ENCODE measurements at places on chromosomes 13 and 19.

GRCh38 chr19:49862391-49863253 lies 4.8 kb downstream of the PNKP start:
- DNase-seq: no peak

DNA sequence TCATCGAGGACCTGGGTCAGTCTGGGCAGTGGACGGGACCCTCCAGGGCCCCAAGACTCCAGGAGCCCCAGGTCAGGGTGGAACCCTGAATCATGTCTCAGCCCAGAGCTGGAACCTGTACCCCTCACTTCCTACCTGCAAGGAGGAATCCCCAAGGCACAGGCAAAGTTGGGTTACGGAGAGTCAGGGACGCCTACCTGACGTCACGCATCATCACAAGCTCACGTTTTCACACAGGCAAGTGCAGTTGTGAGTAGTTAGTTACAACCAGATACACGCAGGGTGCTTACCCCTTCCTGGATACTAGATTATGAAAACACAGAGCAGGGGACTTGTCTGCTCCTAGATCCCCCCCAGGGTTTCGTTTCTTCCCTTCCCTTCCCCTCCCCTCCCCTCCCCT lies 1.9 kb downstream of the RETN start:
- no peak for DNase-seq

DNA sequence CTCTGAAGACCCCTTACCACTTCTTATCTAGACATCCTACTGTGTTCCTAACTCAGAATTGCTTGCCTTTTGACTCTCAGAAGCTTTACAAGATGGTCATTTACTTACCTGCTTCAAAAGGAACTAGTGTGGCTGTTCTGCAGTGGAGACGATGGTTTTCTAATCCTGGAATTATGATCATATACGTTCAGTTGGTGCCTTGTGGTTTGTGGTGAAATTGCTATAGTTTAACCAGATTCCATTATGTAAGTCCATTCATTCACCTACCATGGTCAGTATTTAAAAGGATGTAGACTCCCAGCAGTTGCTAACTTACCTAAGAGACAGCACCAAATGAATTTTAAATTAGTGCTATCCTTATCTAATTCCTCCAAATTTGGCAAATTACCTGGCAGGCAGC lies 210.9 kb downstream of the SHISA2 start:
- no peak for DNase-seq

DNA sequence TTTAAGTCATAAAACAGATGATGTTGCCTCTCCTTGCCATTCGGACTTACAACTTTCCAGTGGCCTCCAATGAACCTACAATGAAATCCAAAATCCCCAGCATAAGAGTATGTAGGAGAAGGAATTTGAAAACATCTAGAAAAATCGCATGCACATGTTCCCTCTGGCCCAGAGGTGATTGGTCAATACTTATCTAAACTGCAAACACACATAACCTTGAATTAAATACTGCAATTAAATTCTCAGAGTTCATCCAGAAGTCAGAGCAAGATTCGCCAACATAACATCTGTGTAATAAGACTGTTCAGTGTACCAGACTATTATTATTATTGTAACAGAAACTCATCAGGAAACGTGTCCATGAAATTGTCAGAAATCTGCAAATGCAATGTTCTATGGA lies 82.2 kb upstream of the USP29 start:
- DNase-seq: no peak

DNA sequence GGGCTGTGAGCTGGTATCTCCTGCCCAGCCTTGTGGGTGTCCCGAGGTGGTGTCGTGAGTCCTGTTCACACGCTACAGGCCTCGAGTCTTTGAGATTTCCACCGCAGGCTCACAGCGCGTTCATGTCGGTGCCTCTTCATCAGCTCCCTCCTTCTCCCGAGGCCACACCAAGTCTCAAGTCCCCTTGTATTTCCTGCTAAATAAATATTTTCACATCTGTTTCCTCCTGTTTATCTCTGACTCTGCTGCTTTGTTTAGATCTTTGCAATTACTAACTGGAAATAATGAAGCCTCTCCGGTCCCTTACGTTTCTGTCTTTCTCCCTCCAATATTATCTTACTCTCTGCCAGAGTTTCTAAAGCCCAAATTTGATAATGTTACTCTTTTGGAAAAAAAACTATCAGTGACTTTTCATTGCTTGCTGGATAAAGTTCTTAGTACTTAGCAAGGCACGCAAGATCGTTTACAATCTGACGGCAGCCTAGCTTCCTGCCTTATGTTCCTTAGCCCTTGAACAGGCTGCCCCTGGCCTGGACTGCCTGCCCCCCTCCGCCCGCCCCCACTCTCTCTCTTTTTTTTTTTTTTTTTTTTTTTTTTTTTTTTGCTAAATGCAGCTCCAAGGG lies 130.5 kb upstream of the RNF113B start:
- DNase-seq: no peak

DNA sequence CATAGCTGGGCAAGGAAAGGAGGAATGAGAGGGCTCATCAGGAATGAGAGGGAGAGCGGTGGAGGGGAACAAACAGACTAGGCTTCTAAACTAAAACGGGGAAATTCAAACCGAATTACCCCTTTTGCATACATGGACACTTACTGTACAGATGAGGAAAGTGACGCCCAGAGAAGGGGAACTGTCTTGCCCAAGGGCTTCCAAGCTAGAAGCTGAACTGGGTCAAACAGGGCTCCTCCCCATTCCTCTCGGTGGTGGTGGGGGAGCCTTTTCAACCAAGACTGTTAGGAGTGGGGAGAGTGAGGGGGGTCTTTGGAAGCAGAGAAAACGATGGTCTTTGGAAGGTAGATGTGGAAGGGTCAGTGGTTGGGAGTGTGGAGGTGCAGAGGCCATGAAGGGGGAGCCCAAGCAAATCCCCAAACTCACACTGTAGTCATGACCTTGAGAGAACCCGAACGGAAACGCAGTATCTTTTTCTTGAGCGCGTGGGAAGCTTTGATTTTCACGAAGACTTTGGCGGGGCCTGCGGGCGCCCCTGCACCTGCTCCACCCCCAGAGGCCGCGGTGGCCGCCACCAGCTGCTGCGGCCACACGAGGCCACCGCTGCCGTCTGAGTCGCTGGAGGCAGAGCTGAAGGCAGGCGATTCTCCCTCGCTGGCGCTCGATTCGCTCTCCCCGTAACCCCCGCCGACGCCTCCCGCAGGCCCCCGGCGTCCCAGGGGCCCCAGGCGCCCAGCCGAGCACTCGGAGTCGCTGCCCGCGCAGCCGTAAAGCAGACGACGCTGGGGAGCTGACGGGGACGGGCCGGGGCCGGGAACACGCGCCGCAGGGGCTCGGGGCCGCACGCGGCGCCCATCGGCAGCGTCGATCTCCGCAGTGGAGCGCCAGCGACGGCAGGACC lies 12.3 kb upstream of the GNG8 start:
- no peak for DNase-seq

DNA sequence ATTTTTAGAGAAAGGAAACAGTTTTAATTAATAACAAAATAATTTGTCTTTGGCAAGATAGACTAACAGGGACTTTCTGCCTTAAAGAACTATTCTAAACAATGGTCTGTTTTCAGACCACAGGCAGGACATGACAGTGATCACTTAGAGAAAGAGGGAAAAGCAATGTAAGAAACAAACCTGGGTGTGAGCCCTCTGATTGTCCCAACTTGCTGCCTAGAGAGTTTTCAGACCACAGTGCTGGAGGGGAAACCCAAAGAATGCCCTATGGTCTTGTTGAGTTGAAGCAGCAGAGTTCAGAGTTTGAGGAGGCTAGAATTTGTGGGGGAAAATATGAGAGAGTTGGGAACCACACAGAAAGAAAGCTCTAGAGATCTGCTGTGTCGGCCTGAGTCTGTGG lies 38.1 kb downstream of the DGKH start:
- no peak for DNase-seq

GRCh38 chr19:51766461-51766860 lies 5.5 kb downstream of the FPR2 start:
- no peak for DNase-seq

DNA sequence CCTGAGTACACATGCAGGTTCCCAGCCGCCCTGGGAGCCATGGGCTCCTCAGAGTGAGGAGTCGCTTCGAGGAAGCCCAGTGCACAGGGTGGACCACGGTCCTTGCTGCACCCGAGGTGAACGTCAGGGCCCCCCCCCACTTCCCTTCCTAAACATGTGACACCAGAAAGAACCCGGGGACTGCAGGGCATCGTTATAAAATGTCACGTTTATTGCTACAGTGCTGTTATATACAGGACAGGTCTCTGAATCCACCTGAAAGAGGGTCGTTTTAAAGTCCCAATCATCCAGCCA lies 3.8 kb upstream of the UQCR11 start:
- no peak for DNase-seq

- no peak for DNase-seq
Observed at GRCh38 chr19:10419646-10420443, 493 bp upstream of the PDE4A start.

DNA sequence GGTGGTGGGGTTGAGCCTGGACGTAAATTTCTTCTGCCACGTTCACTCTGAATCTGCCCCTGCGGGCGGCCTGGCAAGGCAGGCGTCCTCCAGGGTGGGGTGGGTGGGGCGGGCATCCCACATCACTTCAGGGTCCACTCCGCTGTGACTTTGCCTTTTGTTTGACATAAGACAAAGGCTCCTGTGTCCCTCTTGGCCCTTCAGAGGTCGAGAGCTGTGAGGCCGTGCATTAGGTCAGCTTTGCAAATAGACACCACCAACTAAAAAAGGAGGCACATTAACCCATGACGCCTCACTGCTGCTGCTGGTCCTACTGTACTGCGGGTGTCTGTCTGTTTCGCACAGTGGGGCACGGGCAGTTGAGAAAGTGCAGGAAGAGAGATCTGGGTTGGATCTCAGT lies 10.5 kb upstream of the ZNF536 start:
- no peak for DNase-seq

- peak; percentile 78 for DNase-seq
Observed at GRCh38 chr13:28557725-28558520, 63.0 kb upstream of the FLT1 start.

- DNase-seq: no peak
Observed at GRCh38 chr13:37968555-37968954, 99.0 kb upstream of the TRPC4 start.

DNA sequence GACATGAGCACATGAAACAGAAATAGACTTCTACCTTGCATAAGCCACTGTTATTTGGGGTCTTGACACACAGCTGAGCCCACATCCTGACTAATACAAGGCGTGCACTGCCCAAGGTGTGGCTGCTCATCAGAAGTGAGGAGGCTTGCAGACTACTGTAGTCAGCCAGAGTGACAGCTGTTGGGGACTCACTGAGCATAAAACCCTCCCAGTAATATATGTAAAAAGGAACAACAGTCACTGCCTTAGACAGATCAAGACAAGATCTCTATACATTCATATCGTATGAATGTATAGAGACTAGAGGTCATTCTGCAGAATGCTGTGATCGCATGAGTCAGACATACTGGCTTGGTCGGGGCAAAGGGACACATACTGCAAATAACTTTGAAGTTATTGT lies 4.1 kb upstream of the C1QTNF9B start:
- no peak for DNase-seq

DNA sequence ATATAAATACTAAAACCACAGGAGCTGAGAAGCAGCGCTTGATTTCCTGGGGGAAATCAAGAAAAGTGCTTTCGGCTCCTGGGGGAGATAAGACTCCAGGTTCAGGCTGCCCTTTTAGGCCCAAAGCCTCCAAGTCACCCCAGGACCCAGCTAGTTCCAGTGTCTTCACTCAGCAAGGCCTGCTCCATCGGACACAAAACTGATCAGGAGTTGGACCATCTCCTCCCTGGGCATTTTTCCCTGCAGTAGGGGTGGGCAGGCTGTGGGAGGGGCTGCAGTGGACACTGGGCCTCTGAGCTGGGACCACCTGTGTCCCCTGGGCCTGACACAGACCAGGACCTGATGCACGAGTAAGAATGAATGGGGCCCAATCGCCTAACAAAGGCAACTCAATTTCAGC lies 15.2 kb downstream of the C19orf12 start:
- DNase-seq: no peak

DNA sequence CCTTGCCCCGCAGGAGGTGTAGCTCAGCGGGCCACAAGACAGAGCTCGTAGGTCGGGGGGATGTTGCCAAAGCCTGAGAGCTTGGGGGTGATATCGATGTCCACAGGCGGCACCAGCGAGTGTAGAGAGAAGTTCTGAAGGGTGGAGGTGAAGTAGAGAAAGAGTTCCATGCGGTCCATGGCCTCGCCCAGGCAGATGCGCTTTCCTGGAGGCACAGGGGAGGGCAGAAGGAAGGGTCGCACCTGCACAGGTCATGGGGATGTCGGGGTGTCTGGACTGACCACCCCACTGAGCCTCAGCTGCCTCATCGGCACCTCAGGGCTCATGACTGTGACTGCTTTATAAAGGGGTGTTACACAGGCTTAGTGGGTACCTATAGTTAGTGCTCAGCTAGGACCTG lies 37.8 kb upstream of the CYP2A13 start:
- DNase-seq: no peak

DNA sequence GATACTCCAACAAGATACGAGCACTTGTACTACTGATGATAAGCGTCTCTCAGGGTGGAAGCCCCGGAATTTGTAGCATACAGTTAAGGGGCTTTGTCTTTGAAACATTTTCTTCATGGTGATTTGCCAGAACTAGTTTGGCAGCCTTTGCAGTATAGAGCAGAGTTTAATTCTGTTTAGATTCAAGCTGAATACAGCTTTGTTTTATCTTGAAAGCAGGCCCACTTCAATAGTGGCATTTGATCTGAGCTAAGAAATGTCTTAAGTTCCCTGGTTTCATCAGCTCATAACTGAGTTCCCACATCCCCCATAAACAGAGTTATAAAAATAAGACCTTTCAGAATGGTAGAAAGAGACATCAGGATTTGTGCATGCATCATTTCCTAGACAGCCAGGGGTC lies 125.9 kb downstream of the MIPEP start:
- no peak for DNase-seq

DNA sequence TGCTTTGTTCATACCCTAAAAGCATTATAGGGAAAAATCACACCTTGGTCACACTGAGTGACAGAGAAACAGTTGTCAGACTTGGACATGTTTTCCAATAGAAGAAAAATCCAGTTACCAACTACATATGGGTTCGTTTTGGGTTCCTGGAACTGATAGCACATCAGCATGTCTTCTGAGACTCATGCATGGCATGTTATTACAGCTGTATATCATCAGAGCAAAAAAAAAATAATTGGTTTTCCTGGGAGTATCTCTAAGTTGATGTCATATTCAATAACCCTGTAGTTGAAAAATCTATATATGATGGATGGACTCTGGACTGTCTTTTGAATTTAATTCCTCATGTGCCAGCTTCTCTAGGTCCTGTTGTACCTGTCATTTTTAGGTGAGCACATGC lies 211.6 kb downstream of the DNAJC15 start:
- DNase-seq: no peak

DNA sequence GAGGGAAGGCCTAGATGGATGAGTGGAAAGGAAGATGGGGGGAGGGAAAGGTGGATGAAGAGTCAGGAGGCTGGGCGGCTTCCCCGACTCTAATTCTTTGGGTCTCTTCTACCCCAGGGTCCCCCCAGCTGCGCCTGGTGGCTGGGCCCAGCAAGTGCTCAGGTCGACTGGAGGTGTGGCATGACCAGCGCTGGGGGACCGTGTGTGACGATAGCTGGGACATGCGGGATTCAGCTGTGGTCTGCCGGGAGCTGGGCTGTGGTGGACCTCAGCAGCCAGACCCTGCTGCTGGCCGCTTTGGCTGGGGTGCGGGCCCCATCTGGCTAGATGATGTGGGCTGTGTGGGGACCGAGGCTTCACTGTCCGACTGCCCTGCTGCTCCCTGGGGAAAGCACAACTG lies 9.5 kb downstream of the SSC5D start:
- no peak for DNase-seq

GRCh38 chr13:113152984-113153809 lies 5.3 kb upstream of the PROZ start:
- no peak for DNase-seq
